ENCODE measurements at places on chromosomes 3 and 15. TPM values are rescaled to one million over a fixed set of nuclear protein-coding genes. Genes with fewer than 3 reads are reported as not detected.

The ANKUB1 gene
- total RNA-seq = not detected

The MED12L gene
- total RNA-seq = 0.69 TPM

DNA sequence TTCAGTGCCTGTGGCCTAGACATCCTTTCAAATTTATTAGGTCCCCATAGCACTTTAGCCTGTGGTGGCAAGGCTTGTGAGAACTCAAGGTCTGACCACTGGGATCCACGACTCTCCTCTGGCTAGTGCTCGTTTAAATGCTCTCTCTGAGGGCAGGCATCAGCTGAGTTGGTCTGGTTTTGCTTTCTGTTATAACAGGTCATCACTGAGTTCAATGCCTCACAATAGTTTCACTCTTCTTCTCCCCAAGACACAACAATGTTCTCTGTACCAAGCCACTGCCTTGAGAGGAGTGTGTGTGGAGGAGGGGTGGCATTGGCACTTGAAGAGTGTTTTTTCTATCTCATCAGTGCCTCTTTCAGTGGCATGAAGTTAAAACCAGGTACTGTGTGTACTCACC is 7.6 kb downstream of the OR5K4 start:
- DNase-seq = no peak
- H3K27ac ChIP-seq = no peak overlapping the region
- no peak overlapping the region for H3K4me3 ChIP-seq
- H3K27me3 ChIP-seq = no peaks in the 10 kb centered on the region
- no peaks in the 10 kb centered on the region for H3K4me1 ChIP-seq
- H3K36me3 ChIP-seq = no peaks in the 10 kb centered on the region

GRCh38 chr15:64697911-64698369 is 77.4 kb downstream of the RBPMS2 start:
- DNase-seq = no peak
- peaks cover 12% of the 10 kb centered on the region for H3K36me3 ChIP-seq
- peaks cover 93% of the 10 kb centered on the region for H3K4me1 ChIP-seq
- H3K27me3 ChIP-seq = no peaks in the 10 kb centered on the region

GRCh38 chr3:119170821-119171220 is 2.6 kb upstream of the UPK1B start:
- no peak overlapping the region for H3K27ac ChIP-seq
- no peak for DNase-seq
- no peaks in the 10 kb centered on the region for H3K36me3 ChIP-seq

- H3K4me3 ChIP-seq = no peak overlapping the region
- H3K27ac ChIP-seq = no peak overlapping the region
- DNase-seq = no peak
- no peaks in the 10 kb centered on the region for H3K4me1 ChIP-seq
These were observed 39.3 kb downstream of the ATP1B3 start for GRCh38 chr3:141915766-141916165.

DNA sequence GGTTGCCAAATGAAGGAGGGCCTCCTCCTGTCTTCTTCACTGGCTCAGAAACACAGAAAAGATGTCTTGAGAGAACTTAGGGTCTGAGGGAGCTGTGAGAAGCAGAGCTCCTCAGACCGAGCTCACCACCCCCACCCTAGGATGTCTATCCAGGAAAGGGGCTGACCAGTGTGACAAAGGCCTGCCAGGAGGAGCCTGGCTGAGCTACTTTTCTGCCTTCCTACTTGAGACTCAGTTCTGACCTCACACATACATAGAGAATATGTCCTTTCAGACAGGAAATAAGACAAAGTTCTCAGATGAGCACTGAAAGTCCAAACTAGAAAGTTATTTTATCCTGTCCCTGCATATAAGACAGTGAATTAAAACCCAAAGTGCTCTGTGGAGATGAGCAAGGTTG is 54.5 kb downstream of the KIF9 start:
- no peaks in the 10 kb centered on the region for H3K27me3 ChIP-seq
- H3K36me3 ChIP-seq = no peaks in the 10 kb centered on the region
- DNase-seq = no peak
- H3K27ac ChIP-seq = no peak overlapping the region
- H3K4me1 ChIP-seq = peaks cover 7% of the 10 kb centered on the region
- H3K4me3 ChIP-seq = no peak overlapping the region

DNA sequence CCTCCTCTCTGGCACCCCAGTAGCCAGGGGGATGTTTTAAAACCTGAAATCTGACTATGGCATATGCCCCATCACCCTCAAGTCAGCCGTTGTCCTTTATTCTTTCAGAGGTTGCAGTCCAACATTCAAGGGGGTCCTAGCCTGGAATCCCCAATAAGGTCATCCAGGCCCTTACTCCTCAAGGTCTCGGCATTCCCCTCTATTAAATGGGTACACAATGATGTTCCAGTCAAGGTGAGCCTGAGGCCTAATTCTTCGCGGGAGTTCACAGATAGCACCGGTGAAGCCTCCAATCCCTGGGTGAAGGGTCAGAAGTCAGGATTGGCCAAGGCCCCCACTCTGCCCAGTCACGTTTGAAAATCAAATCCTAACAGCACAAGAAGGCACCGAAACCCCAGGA is 8.1 kb upstream of the SEMA3F start:
- DNase-seq = no peak
- H3K4me1 ChIP-seq = no peaks in the 10 kb centered on the region
- H3K27me3 ChIP-seq = no peaks in the 10 kb centered on the region
- no peaks in the 10 kb centered on the region for H3K36me3 ChIP-seq
- H3K27ac ChIP-seq = no peak overlapping the region

- no peaks in the 10 kb centered on the region for H3K36me3 ChIP-seq
- H3K4me3 ChIP-seq = no peak overlapping the region
- no peaks in the 10 kb centered on the region for H3K27me3 ChIP-seq
- H3K27ac ChIP-seq = no peak overlapping the region
- DNase-seq = no peak
These were observed 97.1 kb downstream of the STRIT1 start for GRCh38 chr3:155196131-155197021.

DNA sequence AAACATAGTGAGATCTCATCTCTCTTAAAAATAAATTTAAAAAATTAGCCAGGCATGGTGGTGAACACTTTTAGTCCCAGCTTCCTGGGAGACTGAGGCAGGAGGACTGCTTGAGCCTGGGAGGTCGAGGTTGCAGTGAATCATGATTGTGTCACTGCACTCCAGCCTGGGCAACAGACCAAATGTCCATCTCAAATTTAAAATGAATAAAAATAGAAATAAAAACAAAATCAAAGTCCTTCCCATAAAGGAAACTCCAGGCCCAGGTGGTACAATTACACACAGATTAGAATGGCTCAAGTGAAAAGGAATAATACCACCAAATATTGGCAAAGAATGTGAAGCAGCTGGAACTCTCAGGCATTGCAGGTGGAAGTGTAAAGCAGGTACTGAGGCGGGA is 19.3 kb upstream of the ATP10A start:
- H3K36me3 ChIP-seq = no peaks in the 10 kb centered on the region
- H3K27me3 ChIP-seq = no peaks in the 10 kb centered on the region
- no peak overlapping the region for H3K27ac ChIP-seq
- no peak overlapping the region for H3K4me3 ChIP-seq

GRCh38 chr3:188211476-188211875 is 57.5 kb downstream of the LPP start:
- no peak overlapping the region for H3K4me3 ChIP-seq
- DNase-seq = no peak
- peak overlapping the region; percentile 70 for H3K27ac ChIP-seq
- no peaks in the 10 kb centered on the region for H3K27me3 ChIP-seq
- H3K4me1 ChIP-seq = peaks cover 32% of the 10 kb centered on the region
- H3K36me3 ChIP-seq = peaks cover 5% of the 10 kb centered on the region

Data from upper lobe of right lung (tissue), 1 donor.